ENCODE measurements at places on chromosomes 6 and 20.

DNA sequence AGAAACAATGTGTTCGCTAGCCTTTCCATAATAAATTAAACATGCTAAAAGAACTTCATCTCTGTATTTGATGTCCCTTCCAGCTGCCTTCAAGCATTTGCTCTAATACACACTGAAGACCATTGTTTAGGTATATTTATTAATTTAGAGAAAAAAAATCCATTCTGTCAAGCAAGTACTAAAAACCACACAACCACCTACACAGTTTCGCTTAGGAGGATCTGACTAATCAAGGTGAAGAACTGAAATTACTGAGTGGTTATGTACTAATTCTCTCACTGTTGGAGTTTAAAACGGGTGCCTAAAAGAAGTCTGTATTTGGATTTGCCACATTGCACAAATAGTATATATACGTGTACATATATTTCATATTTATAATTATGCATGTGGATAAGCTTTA, 58.9 kb downstream of the GMDS start:
- no peak for DNase-seq

DNA sequence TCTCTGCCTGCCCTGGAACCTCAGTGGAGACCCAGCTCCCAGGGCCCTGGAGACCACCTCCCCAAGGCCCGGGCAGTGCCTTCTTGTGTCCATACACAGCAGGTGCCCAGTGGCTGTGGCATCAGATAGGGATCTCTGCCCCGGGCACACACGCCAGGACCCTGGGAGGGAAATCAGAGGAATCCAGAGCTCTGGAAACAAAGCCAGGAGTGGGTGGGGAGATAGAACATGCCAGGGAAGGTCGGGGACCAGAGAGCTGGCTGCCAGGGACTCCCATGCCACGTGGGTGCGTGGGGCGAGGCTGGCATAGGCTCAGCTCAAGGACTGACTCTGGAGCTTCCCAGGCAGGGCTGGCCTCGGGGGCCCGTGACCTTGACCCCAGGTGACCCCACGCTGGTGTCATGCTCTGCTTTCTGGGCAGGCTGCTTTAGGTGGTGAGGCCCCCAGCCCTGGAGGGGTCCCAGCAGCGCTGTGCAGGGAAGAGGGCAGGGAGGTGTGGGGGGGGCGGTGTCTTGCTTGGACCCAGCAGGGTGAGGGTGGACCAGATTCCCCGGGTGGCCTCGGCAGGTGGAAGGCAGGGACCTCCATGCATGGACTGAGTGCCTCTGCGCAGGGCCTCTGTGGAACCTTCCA, 17.6 kb upstream of the GATA5 start:
- no peak for DNase-seq

- no peak for DNase-seq
Observed at GRCh38 chr6:82703230-82703629, 339.6 kb downstream of the TPBG start.

DNA sequence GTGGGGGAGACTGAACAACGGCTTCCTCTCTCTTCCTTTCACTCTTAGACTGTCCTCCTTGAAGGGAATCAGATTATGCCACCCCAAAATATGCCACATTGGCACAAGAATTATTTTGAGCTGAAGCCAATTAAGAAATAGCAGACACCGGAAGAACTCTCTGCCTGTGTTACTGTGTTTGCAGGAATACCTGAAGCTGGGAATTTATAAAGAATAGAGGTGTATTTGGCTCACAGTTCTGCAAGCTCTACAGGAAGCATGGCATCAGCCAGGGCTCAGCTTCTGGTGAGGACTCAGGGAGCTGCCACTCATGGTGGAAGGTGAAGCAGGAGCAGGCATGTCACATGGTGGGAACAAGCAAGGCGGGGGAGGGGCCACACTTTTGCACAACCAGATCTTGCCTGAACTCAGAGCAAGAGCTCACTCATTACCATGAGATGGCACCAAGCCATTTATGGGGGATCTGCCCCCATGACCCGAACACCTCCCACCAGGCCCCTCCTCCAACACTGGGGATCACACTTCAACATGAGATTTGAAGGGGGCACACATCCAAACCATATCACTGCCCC, 46.0 kb downstream of the PCNA start:
- no peak for DNase-seq

DNA sequence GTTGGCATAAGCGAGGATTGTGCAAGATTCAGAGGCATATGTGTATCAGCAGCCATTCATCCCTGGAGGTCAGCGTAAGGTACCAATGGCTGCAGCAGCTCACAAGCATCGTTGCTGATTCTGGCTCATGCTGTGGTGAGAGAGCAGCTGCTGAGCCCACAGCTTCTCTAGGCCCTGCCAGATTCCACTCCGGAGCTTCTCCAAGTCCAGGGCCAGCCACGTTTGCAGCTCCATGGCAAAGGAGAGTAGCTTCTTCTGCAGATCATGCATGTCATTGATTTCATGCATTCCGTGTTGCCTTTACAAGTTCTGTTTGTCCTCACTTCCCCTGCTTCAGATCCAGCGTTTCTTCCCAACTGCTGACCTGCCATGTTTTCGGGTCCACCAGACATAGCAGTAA, 474.8 kb upstream of the ID4 start:
- no peak for DNase-seq

Measured in NCI-H226 (cell line).